GM12865 (cell line): ENCODE measurements at places on chromosomes 2 and 18.
A peak's percentile ranks its signal among the peaks of the same experiment; 100 is the strongest.

- no peak for DNase-seq
Measured at GRCh38 chr2:104289651-104290565, 564.0 kb upstream of the POU3F3 start.

- no peak for DNase-seq
Measured at GRCh38 chr2:218035463-218036100, 32.8 kb upstream of the TNS1 start.

DNA sequence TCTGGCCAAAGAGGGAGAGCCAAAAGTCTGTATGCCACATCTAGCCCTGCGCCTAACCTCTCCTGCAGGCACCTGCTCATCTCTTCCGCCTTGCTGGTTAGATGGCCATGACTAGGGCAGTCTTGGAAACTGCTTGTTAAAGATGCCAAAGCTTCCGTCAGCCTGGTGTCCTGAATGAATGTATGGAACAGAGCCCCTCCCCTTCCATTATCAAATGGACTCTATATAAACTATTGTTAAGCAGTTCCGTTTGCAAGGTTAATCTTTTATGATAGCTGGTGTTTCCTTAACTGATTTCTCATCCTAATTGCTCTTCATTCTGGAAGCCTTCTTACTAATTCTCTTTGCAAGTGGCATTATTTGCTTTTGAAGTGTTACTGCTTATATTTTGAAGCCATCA lies 87.1 kb downstream of the ATP9B start:
- no peak for DNase-seq

DNA sequence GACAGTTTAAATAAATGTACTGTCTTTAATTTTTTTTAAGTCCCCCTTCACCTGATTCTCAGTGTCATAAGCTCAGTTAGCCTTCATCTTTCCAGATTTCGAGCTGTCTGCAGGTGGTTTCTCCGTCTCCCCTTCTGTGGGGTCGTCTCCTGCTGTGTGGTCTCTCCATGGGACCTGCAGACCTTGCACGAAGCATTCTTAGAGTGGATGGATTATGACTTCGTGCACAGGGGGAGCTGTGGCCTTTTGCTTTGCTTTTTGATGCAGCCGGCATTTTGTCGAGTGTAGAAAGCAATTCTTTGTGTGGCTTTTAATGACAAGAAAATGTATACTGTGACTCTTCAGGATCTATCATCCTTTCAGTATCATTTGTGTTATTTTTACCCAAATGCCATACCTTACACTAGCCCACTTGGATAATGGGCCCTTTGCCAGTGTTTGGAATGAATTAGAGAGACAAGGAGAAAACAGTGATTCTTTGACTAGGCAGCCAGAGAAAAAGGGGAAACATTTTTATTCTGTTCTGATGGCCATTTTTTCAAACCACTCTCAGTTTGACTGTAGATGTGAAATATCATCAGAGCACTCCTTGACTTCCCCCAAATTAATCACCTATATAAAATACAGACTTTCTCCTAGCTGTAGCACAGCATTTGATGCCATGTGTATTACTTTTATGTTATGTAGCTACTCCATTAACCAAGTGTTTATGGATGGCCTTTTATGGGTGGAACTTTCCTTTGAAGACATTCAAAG lies 54.3 kb downstream of the ITGA6 start:
- DNase-seq: no peak

DNA sequence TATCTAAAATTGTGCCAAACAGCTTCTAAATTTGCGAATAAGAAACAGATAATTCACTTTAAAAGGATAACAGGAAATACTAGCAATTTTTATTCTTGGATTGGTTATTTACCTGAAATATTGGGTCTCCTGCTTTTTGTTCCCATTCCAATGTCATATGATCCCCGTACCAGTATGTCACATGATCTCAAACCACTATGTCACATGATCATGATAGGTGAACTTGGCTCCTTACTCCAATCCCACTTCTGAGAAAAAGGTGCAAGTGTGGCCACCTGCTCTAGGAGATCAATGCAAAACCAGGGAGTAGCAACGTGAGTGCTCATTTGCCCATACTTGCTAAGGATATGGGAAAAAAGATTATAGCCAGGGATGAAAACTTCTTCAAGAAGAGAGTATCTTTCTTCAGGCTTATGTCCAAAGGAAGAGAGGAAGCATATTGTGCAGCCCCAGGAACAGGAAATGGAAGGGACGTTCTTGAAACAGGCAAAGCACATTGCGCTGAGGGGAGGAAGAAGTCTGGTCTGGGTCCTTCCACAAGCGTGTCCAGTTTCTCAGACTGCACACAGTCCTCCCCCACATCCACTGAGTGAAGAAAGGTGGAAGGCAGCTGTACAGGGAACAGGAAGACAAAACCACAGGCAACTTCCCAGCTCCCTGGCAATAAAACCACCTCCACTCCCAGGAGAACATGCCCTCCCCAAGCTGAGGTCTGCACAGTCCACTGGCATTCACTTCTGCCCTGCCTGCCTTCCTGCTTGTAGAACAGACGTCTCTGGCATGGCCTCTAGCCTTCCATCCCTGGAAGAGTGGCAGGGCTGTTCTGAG lies at the start of gene LYG2:
Gene LYG2, minus strand, starts transcription at position 176 of the 828 bp plus-strand sequence. CDS start 1,406 bp downstream, outside the sequence.
- no peak for DNase-seq

- no peak for DNase-seq
Measured at GRCh38 chr18:53764086-53764485, 460.4 kb downstream of the MBD2 start.

- DNase-seq: peak; percentile 53
Measured at GRCh38 chr2:95041060-95041823, 15.7 kb downstream of the MAL start.

DNA sequence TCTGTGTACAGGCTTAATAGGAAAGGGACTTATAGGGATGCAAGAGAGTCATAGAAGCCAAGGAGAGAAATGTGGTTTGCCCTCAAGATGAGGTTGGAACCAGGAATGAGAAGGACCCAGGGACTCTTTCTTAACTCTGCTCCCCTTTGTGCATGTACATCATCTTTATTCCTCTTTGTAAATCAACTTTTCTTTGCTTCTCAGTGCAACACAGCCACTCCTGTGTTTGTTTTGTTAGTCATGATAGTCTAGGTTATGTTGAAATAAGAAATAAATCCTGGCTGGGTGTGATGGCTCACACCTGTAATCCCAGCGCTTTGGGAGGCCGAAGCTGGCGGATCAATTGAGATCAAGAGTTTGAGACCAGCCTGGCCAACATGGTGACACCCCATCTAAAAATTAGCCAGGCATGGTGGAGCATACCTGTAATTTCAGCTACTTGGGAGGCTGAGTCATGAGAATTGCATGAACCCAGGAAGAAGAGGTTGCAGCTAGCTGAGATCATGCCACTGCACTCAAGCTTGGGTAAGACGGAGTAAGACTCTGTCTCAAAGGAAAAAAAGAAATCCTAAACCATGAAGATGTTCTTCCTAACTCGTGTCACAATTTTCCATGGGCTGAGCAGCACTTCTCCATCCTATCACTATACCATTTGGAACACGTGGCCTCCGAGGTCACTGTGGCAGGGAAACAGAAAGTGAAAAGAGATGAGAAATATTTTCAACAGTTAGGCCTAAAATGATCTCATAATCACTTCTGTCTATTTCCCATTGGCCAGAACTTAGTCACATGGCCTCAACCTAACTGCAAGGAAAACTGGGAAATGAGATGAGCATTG lies 73.0 kb upstream of the TMEM17 start:
- no peak for DNase-seq

DNA sequence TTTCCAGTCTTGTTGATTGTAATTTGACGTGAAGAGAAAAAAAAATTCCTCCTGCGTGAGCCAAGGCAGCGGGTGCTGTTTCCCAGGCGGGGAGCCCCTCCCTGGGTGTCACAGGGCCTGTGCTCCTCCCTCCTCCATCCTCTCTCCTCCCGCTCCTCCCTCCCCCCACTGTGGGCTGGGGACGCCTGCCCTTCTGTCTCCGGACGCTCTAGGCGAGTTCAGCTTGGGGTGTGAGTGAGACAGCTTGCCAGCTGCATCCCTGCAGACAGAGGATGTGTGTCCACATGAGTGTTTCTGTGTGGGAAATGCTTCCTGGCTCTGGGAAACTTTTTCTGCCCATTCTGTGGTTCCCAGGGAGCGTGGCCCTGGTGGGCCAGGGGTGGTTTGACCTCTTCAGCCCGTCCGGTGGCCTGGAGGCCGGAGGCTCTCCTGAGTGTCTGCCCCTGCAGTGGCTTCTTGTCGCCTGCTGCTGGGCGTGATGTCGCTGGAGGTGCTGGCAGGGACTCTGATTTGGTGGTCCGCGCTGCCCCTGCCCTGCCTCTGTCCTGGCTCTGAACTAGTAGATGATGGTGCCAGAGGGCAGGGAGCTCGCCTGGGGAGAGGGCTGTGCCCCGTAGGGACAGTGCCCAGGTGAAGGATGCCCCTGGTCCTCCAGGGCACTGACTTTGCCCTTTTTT lies 96.4 kb downstream of the USP40 start:
- no peak for DNase-seq

GRCh38 chr2:110713513-110714362 lies 18.6 kb upstream of the ACOXL start:
- DNase-seq: peak; percentile 30

GRCh38 chr2:173881461-173881860 lies 83.7 kb downstream of the SP3 start:
- no peak for DNase-seq

GRCh38 chr18:79902640-79903039 lies 48.8 kb downstream of the SLC66A2 start:
- no peak for DNase-seq

DNA sequence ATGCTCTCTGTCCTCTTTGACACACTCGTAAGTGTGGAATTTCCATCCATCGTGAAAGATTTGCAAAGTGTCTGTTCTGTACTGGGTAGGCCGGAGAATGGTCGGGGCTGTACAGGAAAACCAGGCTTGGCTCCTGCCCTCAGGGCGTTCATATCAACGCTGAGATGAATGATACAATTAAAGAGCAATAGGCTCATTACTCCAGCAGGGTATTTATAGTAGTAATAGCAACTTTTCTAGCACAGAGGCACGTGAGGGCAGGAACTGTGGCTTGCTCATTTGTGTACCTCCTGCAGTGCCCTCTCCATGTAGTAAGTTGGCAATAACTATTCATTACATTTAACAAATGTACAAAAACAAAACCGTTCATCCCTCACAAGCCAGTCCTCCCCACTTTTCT lies 5.3 kb upstream of the NCK2 start:
- no peak for DNase-seq

DNA sequence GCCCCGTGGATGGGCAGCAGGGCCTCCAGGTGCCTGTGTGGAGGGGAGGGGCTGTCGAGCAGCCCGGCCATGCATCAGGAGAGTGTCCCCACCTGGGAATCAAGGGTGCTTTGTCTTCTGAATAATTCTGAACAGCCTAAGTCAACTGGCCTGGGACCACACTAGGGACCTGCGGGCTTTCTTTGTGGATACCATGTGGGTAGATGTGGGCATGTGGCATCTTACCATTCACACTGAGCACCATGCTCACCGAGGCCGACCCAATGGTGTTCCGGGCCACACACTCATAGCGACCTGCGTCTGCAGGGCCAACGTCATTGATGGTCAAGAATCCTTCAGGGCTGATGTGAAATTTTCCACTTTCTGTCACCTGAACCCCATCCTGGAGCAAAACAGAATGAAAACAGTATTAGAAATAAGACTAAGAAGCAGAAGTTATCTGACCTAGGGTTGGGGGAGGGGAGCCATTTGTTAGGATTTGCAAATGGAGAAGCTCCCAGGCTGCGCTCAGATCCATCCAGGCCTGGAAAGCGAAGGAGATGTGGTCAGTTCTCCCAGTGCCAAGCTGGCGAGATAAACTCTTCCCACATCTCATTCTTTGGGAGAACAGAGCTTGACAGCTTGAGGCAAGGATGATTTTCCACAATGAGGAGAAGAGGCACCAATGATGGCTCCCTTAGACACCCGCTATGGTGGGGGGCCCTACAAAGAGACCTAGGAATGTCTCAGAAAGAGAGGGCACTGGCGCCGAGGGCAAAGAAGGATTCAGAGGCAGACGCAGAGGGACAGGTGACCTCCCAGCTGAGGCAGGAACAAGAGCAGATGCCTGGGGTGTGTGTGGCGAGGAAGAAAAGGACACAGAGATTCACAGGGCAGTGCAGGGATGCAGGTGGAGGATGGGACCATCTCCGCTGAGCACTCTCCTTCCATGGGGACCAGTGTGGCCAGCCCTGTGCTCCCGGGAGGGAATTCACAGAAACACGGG lies 83.4 kb downstream of the PXDN start:
- DNase-seq: no peak

DNA sequence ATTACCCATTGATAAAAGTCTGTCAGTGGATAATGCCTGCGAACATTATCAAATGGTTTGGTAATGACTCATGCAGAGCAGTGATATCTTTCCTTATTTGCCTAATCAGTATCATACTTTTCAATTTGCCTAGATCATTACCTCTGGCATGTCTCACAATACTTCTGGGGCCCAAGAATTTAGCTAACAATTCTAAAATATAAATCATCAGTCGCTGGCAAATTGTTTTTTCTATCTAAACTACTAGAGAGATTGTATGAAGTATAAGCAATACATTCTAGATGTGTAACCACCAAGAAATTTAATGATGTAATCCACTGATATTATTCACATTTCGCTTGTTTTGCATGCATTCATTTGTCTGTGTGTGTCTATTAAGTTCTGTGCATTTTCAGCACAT lies 191.2 kb upstream of the CDH19 start:
- no peak for DNase-seq

DNA sequence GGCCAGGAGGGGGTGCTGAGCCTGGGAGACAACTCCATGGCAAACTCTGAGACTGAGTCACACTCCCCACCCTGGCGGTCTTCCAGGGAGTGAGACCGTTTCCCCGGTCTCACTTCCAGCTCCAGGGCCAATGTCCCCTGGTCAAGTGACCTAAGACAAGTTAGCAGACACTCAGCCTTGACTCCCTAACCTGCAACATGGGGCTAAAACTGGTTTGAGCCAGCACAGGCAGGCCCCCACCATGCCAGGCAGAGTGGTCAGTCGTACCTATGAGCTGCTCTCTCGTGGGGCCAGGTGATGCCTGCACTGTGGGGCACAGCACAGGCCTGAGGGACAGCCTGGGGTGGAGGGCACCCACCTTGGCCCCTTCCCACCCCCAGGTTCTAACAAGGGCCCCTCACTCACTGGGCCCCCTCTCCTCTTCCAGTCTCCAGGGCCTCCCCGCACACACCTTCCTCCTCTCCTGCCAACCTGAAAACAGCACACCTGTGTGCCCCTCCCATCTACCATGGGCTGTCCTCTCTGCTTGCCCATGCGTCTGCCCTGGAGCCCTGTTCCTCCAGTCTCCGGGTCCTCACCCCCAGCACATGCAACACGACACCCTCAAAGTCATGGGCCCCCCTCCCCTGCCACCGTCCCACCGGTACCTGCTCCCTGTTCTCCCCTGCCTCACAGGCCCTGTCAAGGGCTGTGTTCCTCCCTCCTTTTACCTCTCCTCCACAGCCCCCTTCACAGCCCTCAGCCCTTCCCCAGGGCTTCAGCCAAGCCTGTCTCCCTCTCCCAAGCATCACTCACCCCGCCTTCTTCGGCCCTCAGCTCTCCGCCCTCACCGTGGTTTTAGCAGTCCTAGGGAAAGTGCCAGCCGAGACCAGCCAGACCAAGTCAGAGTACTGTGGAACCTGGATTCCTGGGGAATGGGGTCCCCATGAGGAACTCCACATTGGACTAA lies 1.6 kb downstream of the GPR17 start:
- DNase-seq: no peak

GRCh38 chr2:142819411-142819810 lies 58.1 kb upstream of the KYNU start:
- DNase-seq: no peak

- DNase-seq: no peak
Measured at GRCh38 chr2:113851640-113852039, 38.2 kb upstream of the ACTR3 start.

GRCh38 chr2:19377717-19378116 lies 19.3 kb upstream of the OSR1 start:
- DNase-seq: no peak
